Fibroblast of skin of abdomen (primary cell): ENCODE measurements at places on chromosomes 3 and 15.

GRCh38 chr15:99976000-99976399 is 242.8 kb upstream of the LYSMD4 start:
- no peak for DNase-seq

DNA sequence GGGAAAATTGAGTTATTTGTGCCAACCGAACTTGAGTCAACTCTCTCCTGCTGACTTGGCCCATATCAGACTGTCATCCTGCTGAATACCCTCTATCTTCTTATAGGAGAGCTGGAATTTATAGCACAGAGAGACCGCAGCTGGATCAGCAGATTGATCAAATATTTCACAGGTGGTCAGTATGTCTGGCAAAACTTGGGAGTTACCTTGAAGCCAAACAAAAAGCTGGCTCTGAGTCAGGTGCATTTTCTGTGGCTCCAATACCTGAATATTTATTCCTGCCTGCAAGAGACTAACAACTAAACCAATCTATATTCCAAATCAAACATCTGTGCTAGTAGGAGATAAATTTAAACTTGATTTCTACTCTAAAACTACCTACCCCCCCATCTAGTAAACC is 752.1 kb upstream of the ALCAM start:
- no peak for DNase-seq

- peak; percentile 23 for DNase-seq
Measured at GRCh38 chr3:56812754-56813652, 11.3 kb upstream of the ARHGEF3 start.

GRCh38 chr15:69377216-69377970 is 36.8 kb upstream of the KIF23 start:
- no peak for DNase-seq

- DNase-seq: no peak
Measured at GRCh38 chr3:109098079-109098644, 19.8 kb downstream of the MORC1 start.

DNA sequence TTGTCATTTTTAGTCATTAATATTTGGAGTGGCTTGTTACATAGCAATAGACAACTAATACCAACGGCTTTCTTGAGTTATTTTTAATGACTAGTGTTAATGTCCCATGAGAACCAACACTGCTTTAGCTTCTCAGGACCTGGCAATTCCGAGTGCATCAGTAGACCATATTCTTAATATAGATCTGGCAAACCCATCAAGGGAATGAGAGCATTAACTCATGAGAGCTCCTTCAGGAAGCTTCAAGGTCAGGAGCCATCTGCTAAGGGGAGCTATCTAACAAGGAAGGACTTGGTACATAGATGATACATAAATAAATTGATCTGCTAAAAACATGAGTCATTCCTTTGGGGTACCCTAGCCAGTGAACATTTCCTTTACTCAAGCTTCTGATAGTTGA is 122.6 kb upstream of the EPHA3 start:
- DNase-seq: no peak

DNA sequence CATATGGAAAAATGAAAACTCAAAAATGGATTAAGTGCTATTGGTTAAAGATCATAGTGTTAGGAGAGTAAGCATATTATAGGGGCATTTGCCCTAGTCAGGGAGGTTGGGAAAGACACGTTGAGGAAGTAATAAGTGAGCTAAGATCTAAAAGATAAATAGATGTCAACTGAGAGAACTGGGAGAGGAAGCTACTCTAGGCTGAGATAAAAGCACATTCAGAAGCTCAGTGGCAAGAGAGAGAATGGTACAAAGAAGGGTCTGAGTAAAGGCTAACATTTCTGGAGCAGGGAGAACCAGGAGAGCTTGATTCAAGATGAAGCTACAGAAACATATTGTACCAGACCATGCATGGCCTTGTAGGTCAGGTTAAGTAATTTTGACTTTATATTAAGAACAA is 63.9 kb downstream of the TRPC1 start:
- no peak for DNase-seq

- peak; percentile 67 for DNase-seq
Measured at GRCh38 chr3:116018646-116019045, 395.3 kb downstream of the GAP43 start.

DNA sequence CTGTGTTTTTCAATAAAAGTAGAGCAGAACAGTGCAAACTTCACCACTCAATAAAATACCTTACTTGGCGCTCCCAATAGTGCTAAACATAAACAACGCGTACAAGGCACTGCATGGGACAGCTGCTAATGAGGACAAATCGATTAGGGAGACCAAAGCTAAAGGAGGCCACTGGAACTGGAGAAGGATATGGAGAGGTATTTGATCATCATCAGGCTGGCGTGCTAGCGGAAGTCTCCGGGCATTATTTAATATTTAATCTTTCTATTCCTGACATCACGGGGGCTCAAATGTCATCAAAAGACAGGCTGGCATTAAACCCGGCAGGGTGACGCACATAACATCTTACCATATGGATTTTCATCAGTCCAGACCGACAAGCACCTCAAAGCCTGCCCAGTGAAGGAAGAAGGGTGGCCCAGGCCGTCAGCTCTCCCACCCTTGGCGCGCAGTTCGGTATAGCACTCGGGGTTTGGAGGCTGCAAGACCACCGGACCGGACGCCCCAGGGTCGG is 604 bp downstream of the CCPG1 start:
- no peak for DNase-seq

DNA sequence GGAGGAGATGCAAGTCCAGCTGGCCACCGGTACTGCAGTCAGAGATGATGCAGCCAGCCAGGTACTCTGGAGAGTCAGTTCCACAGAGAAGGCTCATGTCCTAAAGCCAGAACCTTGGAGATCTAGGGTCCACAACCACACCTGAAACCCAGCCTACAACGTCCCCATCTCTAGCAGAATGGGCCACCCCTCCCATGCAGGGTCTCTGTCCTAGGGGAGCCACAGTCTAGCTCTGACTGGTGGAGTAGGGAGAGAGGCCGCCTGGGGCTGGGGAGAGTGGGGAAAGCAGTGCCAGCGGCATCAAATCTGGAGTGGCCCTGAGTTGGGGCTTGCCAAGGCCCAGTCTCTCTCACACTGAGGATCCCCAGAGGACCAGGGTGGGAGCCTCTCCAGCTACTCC is 43.5 kb downstream of the PTH1R start:
- no peak for DNase-seq

GRCh38 chr3:47536967-47537366 is 23.5 kb upstream of the ELP6 start:
- DNase-seq: no peak

DNA sequence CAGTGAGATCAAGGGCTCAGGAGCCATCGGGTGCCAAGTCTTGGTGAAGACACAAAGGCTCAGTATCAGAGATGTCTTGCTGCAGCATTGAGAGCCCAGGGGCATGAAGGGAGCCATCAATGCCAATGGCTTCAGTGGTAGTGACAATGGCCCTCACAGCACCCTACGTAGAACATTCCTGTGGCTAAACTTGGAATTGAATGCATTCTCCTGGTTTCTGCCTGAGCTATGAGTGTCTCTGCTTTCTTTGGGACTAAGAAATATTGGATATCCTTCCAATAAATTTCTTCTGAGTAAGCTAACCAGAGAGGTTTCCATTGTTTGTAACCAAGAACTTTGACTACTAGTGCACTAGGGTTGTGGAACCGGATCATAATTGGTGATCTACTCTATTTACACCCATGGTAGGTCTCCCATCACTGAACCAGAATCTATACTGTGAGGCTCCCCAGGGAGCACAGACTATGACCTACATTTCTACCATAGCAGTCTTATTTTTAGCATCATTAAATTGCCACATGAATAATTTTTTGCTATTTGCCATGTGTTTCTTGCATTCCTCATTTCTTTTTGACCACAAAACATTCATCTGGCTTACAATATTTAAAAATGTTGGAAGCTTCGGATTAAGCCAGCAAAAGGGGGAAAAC is 31.6 kb upstream of the PDZRN3 start:
- peak; percentile 79 for DNase-seq

DNA sequence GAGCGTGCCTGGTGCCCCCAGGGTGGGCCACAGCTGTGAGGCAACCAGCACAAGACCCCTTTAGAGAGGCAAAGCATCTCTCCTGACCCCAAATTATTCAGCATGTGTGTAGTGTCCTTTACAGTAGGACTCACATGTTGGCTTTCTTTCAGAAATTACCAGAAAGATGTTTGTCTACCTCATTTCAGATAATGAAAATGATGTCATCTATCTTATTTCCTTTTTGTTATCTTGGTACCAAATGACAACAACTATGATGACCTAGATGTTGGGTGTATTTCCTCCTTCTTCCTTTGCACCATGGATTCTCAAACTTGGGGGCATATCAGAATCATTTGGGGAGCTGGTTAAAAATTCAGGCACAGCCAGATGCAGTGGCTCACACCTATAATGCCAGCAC is 50.5 kb downstream of the DAPK2 start:
- no peak for DNase-seq

- no peak for DNase-seq
Measured at GRCh38 chr15:52635908-52636307, 43.3 kb downstream of the ATOSA start.

GRCh38 chr15:42845581-42845980 is 75.0 kb downstream of the TTBK2 start:
- peak; percentile 3 for DNase-seq

DNA sequence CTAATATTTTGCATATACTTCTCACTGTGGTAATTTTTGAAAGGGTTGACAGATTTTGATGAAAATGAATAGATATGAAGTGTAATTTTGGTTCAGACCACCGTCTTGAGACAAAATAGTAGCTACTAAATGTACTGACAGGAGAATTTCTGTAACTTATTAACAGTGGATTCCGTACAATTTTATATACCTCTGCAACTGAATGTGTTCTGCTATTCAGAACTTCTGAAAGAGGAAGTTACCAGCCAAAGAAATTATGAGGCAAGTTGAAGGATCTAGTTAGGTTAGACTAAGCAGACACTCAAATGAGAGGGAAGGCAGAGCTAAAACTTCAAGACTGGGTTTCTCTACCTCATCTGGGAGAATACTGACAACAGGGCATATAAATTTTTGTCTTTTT is 29.4 kb downstream of the GAP43 start:
- DNase-seq: no peak

- no peak for DNase-seq
Measured at GRCh38 chr3:47054412-47054811, 74.9 kb downstream of the NBEAL2 start.

GRCh38 chr3:194937144-194937543 is 251.5 kb downstream of the FAM43A start:
- DNase-seq: no peak

- no peak for DNase-seq
Measured at GRCh38 chr3:61683549-61684236, 122.3 kb downstream of the PTPRG start.

DNA sequence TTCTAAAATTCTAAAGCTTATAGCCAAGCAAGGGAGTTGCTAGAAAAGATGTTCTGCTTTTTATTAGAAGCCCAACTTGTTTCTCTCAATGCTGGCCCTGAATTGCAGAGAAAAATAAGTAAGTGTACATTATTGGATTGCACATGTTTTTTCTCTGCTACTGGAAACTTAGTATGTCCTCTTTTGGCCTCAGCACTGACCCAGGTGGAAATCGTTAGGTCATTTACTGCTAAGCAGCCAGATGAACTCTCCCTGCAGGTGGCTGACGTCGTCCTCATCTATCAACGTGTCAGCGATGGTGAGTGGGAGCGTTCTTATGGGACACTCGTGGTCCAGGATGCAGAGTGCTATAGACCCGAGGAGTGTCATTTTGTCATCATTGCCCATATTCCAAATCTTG is 69.8 kb downstream of the DHX36 start:
- no peak for DNase-seq

- DNase-seq: peak; percentile 22
Measured at GRCh38 chr3:56796202-56796601, 5.5 kb downstream of the ARHGEF3 start.

DNA sequence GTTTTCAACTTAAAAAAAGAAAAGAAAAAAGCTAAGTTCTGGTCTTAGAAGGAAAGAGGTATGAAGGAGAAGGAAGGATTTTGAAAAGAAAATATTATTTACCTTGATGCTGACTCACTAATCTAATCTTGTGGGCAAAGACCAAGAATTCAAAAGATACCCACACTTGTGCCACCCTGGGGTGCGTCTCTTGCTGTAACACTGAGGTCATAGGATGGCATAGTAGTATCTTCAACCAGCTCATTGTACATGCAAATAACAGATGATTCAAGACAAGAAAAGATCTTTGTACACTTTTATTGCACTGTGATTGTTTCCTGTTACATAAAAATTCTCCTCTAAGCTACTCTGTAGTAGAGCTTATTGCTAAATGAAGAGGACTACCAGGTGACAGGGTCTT is 17.3 kb downstream of the PLS1 start:
- DNase-seq: no peak

GRCh38 chr3:46640927-46641326 is 28.6 kb downstream of the FAM240A start:
- no peak for DNase-seq

DNA sequence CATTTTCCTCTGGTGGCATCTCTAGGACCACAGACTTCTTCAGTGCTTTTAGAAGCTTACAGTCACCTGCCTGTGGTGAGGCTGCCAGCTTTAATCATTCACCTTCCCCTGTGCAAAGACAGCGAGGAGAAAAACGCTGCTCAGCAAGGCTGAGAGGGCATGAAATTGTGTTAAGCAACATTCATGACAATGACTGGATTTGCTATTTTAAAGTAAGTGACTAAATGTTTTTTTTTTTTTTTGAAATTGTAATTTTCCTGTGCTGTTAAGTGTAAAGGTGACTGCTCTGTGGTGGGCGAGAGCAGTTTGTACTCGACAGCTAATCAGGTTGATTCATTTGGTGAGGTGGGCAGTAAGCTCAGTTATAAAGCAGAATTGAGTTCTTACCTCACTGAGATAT is 240.4 kb downstream of the NSUN3 start:
- no peak for DNase-seq

GRCh38 chr15:68430471-68431036 is 1.4 kb downstream of the ITGA11 start:
- DNase-seq: no peak

GRCh38 chr3:160022068-160022467 is 33.4 kb downstream of the IL12A start:
- no peak for DNase-seq

GRCh38 chr3:17823816-17824215 is 81.4 kb upstream of the TBC1D5 start:
- no peak for DNase-seq

- no peak for DNase-seq
Measured at GRCh38 chr3:155034786-155035185, 45.3 kb upstream of the MME start.

- peak; percentile 42 for DNase-seq
Measured at GRCh38 chr3:103127098-103127630, 692.3 kb downstream of the ZPLD1 start.

GRCh38 chr3:187773233-187774184 is 28.2 kb upstream of the BCL6 start:
- no peak for DNase-seq

- no peak for DNase-seq
Measured at GRCh38 chr3:117434661-117435412, 725.3 kb downstream of the TUSC7 start.
